SK-N-SH (cell line): ENCODE measurements at places on chromosomes 2 and 18.

DNA sequence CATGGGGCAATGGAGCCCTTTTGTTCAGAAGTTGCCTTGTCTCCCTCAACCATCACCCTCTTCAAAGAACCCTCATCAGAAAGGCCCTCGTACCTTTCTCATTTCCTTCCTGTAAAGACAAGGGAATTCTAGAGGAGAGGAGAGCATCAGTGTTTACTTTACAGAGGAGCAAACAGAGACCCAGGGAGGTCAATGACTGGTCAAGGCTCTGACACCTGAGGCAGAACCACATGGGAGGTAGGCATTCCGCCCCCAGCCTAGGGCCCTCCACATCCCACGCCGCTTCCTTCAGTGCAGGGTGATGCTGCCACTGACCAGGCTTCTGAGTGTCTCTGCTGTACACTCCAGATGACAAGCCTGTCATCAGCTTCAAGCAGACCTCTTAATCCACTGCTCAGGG lies 104.7 kb downstream of the NRP2 start:
- no peak for DNase-seq

- DNase-seq: no peak
These were observed 7.3 kb upstream of the CAPN10 start for GRCh38 chr2:240579071-240579762.

DNA sequence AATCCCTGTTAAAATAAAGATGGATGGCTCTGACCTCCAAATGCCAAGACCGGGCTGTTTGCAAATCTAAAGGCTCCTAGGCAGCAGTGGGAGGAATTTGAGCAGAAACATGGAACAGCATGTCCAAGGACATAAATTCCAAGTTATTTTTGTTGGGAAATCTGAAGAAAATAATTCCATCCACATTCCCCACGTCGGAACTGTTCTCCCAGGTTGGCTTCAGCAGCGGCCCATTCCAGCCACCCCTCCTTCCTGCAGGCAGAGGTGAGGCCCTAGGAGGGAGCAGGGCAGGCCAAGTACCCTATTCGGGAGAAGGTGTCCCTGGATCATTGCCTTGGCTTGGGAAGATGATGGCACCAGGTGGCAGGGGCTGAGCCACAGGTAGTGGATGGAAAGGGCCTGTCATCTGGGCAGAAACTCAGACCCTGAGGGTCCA lies 117.1 kb downstream of the CAPN13 start:
- DNase-seq: no peak

GRCh38 chr18:7921938-7922587 lies 354.9 kb downstream of the PTPRM start:
- DNase-seq: no peak

GRCh38 chr2:56515399-56515798 lies 331.6 kb downstream of the CCDC85A start:
- DNase-seq: no peak

- DNase-seq: no peak
These were observed 1.8 kb upstream of the THNSL2 start for GRCh38 chr2:88168386-88168785.

DNA sequence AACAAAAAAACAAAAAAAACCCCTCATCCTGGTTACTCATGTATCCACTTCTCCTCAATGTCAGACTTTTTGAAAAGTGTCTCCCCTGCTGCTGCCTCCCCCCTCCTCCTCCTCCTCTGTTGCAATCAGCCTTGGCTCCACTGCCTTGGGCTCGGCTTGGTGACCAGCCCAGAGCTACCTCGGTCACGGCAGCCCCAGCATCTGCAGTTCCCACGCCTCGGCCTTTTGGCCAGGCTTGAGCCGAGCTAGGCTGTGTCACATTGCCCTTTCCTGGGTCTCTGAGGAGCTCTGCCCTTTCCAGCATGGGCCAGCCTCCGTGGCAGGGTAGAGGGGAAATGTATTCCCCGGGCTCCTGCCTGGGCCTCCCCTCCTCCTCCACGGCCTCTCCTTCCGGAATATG lies 22.7 kb upstream of the INHBB start:
- DNase-seq: no peak

GRCh38 chr2:12970861-12971260 lies 254.1 kb downstream of the TRIB2 start:
- DNase-seq: no peak
